Mucosa of descending colon (tissue), 3 donors: ENCODE measurements at places on chromosomes 1 and 21. TPM values are rescaled to one million over a fixed set of nuclear protein-coding genes. Genes with fewer than 3 reads are reported as not detected.
A peak's percentile ranks its signal among the peaks of the same experiment; 100 is the strongest.

DNA sequence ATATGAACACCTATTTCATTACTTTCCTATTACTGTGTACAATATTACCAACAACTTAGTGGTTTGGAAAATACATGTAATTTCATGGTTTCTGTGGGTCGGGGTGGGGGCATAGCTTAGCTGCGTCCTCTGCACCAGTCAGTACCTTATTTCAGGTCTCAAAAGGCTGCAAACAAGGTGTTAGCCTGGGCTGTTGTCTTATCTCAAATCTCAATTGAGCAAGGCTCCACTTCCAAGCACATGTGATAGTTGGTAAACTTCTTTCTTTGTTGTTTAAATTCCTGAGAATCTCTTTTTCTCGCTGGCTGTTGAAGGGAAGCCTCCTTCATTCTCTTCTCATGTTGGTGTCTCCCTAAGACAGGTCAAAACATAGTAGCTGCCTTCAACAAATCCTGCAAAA, 485.4 kb downstream of the AMY1C start:
- no peak for DNase-seq

- DNase-seq: peak; percentile 77
Measured at GRCh38 chr1:85297855-85298629, 21.6 kb upstream of the BCL10 start.

DNA sequence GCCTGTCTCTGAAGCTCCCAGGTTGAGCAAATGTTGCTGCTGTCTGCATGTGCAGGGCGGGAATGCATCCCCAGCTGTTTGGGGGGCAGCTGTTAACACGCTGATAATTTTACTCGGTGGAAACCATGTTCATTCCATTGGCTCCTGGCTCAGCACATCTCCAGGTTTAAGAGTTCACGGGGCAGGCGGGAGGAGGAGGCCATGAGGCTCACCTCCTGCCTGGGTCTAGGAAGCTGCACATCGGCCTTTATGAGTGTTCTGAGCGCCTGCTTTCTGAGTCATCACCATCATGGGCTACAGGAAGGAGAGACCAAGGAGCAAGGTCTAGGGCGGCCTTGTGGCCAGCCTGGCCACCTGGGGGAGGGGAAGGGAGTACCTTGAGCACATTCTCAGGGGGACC, 29.7 kb downstream of the AJAP1 start:
- DNase-seq: no peak

DNA sequence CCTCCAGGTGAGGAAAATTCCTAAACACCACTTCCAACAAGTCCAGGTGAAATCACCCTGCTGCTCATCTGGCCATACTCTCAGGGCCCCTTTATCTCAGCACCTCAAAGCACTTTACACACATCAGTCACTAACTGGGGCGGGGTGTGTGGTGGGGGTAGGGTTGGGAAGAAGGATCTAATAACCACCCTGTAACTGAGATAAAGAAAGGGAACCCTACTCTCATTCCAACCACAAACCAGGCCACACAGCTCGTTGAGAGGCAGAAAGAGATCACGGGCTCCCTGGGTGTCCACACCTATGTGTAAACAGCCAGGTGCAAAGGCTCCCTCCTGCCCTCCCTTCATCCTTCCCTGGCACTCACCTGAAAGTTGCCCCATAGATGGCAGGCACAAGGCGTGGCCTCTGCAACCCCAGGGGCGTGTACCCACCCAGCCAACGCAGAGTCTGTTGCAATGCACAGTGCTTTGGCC, 20.4 kb downstream of the GPR161 start:
- peak; percentile 62 for DNase-seq

ATAD3C gene
- 0.35 TPM for total RNA-seq

GRCh38 chr1:224694969-224695368, 78.9 kb downstream of the CNIH3 start:
- no peak for DNase-seq

GRCh38 chr1:100989306-100990077, 36.1 kb downstream of the DPH5 start:
- DNase-seq: no peak

DNA sequence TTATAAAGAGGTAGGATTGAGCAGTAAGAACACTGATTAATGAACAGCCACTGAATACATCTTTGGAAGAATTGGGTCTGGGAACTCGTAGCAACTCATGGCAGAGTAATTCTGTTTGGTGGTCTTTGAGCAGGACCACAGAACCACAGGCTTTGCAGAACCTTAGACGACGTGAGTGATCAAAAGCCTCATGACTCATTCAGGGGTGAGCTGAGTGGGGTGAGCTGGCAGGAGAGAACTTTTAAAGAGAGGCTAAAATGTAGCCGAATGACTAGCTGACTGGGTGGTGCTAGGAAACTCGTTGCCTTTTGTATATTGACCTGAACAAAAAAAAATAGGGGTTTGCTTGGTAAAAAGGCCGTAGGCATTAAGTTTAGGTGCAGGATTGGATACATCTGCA, 313.8 kb downstream of the TGFB2 start:
- no peak for DNase-seq

GRCh38 chr1:9281908-9282695, 10.6 kb upstream of the SPSB1 start:
- DNase-seq: peak; percentile 39
